GM20000 (cell line): ENCODE measurements at places on chromosomes 11 and 22.
A peak's percentile ranks its signal among the peaks of the same experiment; 100 is the strongest.

DNA sequence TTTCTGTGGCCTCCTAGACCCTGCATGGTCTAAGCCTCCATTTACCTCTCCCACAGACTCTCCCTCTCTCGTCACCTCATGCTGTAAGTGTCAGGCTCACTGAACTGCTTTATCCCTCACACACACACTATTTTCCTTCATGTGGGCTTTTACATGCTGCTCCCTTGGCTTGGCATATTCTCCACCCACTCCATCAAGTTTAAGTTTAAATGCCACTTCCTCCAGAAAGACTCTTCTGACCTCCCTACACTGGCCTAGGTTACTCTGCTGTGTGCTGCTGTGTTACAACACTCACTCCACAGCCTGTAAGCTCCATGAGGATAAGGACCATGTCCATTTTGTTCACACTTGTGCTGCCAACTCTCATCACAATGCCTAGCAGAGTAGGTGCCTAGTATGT, 2.5 kb downstream of the DCHS1 start:
- no peak for DNase-seq

DNA sequence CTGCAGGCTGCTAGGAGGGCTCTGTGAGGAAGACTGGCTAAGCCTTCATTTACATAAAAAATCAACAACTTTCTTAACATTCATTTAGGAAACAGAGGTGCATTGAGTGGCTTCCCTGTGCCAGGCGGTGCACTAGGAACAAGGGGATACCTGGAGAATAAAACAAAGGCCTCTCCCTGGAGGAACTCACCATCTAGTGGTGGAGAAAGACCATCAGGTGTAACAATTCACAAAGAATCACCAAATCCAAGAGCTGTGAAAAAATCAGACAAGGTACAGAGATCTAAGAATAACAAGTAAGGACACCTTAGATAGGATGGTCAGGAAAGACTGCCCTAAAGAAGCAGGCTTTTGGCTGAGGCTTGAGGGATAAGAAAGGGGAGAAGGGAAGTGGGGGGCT, 40.3 kb downstream of the CSNK2A3 start:
- DNase-seq: no peak

DNA sequence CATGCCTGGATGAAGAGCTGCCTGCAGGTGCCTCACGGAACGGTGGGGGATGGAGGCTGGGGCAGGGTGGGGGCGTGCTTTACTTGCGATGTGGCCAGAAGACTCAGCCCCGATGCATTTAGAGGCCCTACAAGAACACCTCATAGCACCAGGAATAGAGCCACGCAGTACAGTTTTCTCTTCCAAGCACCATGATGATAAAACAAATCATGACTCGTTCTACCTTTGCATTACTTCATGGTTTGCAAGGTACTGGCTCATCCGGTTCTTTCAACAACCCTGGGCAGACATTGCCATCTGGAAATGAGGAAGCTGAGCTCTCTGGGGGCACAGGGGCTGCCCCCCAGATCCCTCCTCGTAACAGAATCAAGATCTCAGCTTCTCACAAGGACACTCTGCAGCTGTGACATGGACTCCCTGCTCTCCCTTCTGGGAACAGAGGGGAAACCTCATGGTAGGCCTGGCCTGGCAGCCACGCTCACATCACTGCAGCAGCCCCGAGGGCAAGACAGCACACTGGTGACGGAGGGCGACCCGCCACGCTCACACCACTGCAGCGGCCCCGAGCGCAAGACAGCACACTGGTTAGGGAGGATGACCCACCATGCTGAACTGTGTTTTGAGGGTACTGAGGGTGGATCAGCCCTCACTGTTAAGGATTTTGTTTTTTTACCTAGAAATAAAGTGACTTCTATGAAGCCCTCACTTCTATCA, 46.9 kb downstream of the PHF21B start:
- no peak for DNase-seq

GRCh38 chr11:64313491-64314145, 3.7 kb downstream of the TRMT112 start:
- no peak for DNase-seq

- DNase-seq: no peak
These were observed 273.0 kb downstream of the TBC1D22A start for GRCh38 chr22:47035425-47035881.

- peak; percentile 35 for DNase-seq
These were observed 111.0 kb upstream of the ARHGAP42 start for GRCh38 chr11:100575860-100576717.

GRCh38 chr11:22157531-22157930, 35.4 kb upstream of the ANO5 start:
- DNase-seq: no peak

DNA sequence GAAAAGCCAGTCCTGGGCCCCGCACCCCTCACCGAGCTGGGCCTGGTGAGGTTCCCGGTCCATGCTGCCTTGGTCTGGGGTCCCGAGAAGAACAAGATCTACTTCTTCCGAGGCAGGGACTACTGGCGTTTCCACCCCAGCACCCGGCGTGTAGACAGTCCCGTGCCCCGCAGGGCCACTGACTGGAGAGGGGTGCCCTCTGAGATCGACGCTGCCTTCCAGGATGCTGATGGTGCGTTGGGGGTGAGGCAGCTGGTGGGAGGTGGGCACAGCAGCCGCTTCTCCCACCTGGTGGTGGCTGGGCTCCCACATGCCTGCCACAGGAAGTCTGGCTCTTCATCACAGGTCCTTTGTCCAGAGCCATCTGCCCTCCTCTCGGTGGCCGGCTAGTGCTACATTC, 4.5 kb upstream of the SMARCB1 start:
- DNase-seq: no peak

DNA sequence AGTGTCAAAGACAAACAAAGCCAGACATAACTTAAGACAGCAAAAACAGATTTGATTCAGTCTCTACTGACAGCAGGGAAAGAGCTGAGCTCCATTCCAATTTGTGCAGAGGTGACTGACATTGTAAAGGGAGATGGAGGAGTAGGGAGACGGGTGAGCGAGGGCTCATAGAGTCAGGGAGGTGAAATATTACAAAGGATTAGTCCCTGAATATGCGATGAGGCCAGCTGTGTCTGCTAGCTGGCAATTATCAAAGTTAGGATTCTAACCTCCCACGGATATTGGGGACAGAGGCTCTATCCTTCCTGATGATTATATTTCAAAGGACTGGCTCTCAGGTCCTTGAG, 8.3 kb downstream of the PLAAT2 start:
- DNase-seq: no peak

GRCh38 chr11:77113382-77114088, 10.9 kb downstream of the OMP start:
- peak; percentile 59 for DNase-seq

- DNase-seq: no peak
These were observed 8.2 kb downstream of the CKAP5 start for GRCh38 chr11:46837860-46838259.

DNA sequence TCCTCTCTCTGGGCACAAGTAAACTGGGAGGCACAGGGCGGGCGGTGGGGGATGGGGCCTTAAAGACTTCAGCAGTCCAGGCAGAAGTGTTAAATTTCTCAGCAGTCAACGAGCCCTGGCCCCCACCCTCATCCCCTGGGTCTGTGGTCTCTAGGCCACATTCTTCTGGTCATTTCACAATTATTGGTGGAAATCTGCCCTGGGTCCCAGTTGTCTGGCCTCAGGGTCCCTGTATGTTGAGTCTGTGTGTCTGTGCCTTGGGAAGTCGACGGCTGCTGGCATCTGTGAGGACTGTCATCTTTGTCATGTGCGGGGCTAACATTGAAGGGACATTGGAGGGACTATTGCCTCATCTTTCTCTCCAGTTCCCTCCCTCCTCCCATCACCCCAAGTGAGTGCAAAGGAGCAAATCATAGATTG, 1.7 kb downstream of the TSPAN18 start:
- no peak for DNase-seq

- DNase-seq: no peak
These were observed 15.7 kb upstream of the C11orf58 start for GRCh38 chr11:16722581-16723344.

GRCh38 chr11:34987617-34988016, 71.2 kb downstream of the PDHX start:
- no peak for DNase-seq

DNA sequence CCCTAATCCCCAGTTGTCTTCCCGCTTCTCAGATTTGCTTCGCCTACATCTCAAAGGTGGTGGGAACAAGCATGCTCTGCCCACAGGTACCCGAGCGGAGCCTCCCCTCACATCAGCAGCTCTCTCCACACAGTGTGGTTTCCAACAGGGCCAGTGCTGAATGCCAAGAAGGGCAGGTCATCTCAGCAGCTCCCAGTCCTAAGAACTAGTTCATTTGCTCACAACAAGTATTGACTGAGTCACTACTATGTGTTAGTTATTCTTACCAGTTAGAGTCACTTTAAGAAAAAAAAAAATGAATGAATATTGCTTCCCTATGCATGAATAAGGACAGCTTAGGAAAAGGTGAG, 66.2 kb downstream of the THAP12 start:
- no peak for DNase-seq

GRCh38 chr11:102994105-102994504, 38.6 kb upstream of the MMP13 start:
- no peak for DNase-seq

DNA sequence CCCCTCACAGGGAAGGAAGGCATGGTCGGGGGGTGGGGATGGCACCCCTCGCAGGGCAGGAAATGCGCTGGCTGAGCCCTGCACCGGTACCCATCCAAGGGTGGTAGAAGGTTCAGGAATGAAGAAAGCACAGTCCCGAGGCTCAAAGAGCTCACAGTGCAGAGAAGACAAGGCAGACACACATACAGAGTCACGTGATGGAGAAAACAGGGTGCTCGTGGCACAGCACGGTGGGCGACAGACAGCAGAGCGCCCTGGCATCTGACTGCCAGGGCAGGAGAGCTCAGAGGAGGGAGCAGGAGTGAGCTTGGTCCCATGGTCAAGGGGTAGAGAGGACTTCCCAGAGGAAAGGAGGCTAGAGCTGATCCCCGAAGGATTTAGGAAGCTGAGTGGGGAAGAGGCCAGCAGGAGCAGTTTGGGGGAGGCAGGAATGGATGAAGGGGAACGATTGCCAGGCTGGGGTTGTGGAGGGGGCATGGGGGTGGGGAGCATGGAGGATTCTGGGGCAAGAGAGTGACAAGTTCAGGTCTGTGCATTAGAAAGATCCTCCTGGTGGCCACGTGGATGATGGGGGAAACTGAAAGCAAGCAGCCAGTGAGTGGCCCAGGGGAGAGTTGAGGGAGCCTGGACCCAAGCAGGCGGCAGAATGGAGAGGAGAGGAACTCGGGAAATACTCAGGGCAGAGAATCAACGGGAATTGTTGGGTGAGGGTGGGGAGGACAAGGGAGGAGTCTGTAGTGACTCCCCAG, 43.9 kb downstream of the PDE2A start:
- DNase-seq: peak; percentile 57

- no peak for DNase-seq
These were observed 5.4 kb upstream of the C11orf65 start for GRCh38 chr11:108472681-108473080.

DNA sequence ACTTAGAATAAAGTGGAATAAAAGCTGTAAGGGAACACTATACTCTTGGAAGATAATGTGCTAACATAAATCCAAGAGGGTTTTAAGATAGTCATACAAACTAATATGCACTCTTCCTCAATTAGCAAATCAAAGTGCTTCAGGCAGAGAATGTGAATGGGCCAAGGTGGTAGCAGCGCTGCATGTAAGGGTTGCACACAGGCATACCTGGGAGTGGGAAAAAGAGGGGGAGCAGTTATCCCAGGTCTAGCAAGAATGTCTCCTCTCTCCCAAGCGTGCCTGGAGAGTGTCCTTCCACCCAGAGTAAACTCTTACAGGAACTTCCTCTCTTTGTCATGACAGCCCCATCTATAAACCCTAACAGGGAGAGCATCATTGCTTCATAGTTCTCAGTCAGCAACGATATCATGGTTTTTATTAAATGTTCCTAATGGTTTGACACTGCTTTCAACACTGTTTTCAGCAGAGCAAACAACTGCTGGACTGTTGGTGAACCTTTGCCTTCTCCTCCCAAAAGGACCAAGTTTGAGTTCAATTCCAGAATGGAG, 61.6 kb downstream of the SYTL2 start:
- no peak for DNase-seq

DNA sequence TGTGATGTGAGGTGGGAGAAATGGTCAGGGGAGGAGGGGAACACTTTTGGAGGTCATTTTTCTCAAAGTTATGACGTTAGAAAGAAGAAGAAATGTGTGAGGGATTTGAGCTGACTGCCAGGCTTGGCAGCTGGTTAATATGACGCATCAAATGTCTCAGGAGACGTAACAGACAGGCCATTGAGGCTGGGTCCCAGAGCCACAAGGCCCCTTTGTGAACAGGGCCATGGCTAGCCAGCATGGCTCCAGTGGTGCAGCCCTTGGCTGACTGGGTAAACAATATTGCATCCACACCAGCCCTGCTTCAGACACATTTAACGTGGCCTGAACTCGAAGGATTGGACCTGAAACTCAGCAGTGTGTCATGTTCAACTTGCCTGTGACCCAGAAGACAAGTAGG, 34.3 kb downstream of the AMOTL1 start:
- DNase-seq: no peak

DNA sequence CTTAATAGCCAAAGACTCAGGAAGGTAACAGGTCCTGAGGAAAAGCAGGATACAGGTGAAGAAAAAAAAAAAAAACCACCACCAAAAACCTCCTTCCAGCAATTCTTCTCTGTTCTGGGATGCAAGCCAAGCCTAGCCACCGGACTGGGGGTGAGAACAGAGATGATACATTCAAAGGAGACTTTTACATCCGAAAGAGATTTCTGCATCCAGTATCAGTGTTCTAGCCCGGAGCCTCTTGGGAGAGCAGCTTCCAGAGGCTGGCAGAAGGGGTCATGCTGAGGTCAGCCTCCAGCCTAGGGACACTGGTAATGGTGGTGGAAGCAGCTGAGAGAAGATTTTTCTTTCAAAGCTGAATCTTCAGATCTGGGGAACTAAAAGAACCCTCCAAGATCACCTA, 76.2 kb downstream of the KCNC1 start:
- DNase-seq: no peak

- no peak for DNase-seq
These were observed 14.6 kb upstream of the TEF start for GRCh38 chr22:41367039-41367679.

DNA sequence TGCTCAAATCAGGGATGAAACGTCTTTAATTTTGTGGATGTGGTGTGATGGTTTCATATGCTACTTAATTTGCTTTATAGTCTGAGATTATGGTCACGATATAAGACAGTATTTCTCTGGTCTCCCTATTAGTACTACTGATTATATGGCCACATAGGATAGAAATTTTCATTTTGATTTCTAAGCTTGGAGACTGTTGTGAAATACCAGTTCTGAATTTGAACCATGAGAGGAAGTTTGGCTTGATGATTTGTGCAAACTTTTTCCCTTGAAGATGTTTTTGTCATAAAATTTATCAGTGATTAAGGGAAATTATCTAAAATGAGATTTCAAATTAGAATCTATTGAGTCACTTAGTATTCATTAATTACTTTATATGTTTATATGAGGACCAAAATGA, 2.7 kb downstream of the RNF169 start:
- DNase-seq: no peak

GRCh38 chr11:123822599-123822998, 16.4 kb upstream of the OR6M1 start:
- DNase-seq: no peak

- DNase-seq: no peak
These were observed 72.8 kb downstream of the LRRC32 start for GRCh38 chr11:76597533-76598425.

GRCh38 chr11:74634537-74634936, 42.2 kb downstream of the POLD3 start:
- DNase-seq: no peak
